ENCODE measurements at places on chromosomes 16 and 17.

DNA sequence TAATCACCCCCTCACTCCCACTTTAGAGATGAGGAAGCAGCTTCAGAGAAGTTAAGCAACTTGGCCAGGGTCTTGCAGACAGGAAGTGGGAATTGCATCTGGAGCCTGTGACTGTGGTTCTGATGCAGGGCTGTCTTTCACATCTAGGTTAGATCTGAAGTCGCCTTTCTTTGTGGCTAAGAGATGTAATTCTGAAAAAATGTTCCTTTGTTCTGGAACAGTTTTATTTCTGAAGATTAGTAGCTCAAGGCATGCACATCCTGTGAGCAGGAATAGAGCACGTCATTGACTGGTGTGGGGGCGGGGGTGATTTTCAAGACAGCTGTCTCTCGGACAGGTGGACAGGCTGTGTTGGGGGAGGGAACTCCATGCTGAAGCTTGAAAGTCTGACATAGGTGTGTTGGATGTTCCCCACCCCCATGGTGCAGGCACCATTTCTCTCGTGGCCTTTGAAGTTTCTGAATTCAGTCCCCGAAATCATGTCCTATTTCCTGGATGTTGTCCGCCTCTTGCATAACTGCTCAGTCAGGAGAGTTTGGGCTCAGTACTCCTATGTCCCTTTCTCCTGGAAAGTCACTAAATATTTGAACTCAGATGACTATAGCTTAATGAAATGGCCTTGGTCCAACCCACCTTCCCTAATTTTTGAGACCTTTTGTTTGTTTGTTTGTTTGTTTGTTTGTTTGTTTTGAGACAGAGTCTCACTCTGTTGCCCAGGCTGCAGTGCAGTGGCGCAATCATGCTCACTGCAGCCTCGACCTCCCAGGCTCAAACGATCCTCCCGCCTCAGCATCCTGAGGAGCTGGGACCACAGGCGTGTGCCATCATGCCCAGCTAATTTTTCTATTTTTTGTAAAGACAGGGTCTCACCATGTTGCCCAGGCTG is 21.0 kb upstream of the HERPUD1 start:
- peak; percentile 73 for DNase-seq

DNA sequence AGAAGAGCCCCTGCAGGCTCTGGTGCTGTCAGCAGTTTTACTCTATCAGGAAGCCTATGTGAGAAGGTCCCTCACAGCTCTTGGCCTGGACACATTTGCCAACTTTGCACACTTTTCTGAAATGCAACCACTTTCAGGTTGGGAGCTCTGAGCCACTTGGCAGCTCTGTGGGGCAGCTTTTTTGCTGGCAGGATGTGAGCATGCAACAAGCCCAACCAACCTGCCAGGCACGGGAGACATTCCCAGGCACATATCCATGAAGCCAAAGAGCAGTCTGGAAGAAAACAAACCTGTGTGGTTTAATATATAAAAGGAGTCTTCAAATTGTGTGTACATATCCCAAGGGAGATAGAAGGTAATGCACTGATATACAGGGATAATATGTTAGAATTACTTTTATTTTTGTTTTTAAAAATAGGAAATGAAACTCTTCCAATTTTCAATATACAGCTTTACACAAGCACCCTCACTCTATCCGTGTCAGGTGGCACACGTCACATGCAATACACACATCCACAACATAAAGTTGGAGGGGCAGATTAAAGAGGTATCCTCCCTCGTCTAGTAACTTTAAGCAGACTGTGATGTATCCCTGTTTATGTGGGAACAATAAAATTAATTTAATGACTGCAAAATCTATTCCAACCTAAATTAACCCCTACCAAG is 57.4 kb upstream of the COX10 start:
- no peak for DNase-seq

DNA sequence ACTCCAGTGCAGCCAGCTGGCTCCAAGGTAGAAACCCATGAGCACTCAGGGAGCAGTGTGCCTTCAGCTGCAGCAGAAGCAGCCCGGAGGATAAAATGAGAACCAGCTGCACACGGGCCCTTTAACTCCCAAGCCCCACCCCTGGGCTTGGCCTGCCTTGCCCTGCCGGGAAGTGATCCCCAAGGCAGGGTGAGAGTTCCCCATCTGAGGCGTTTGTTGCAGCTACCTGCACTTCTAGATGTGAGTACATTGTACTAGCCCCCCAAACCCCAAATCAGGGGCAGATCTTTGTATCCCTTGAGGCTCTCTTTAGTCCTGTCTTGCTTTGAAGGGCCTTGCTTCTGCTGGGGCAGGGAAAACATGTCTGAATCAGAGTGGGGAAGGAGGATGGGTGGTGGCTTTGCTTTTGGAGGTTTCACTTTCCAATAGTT is at the start of gene MVP:
Gene MVP (plus strand): TSS at position 192 of the 431 bp plus-strand sequence. CDS start 10,088 bp downstream, outside the sequence.
- no peak for DNase-seq

DNA sequence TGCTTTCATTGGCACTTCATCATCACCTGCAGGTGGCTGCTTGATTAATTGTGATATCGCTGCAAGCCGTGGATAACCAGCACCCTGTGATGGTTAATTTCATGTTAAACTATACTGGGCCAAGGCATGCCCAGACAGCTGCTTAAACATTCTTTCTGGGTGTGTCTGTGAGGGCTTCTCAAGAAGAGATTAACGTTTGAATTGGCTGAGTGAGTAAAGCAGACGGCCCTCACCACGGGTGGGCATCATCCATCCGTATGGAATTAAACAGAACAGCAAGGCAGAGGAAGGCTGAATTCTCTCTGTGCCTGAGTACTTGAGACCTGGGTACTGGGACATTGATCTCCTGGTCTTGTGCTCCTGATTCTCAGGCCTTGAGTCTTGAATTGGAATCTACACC is 7.1 kb upstream of the ZNF213 start:
- DNase-seq, result no peak

DNA sequence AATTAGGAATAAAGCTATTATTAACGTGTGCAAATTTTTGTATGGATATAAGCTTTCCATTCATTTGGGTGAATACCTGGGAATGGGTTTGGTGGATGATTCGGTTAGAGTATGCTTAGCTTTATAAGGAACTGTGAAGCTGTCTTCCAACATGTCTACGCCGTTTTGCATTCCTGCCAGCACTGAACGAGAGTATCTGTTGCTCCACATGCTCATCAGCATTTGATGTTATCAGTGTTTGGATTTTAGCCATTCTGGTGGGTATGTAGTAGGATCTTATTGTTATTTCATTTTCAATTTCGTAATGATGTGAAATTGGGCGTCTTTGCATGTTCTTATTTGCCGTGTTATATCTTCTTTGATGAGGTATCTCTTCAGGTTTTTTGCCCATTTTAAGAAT is 168.0 kb downstream of the RPTOR start:
- no peak for DNase-seq

DNA sequence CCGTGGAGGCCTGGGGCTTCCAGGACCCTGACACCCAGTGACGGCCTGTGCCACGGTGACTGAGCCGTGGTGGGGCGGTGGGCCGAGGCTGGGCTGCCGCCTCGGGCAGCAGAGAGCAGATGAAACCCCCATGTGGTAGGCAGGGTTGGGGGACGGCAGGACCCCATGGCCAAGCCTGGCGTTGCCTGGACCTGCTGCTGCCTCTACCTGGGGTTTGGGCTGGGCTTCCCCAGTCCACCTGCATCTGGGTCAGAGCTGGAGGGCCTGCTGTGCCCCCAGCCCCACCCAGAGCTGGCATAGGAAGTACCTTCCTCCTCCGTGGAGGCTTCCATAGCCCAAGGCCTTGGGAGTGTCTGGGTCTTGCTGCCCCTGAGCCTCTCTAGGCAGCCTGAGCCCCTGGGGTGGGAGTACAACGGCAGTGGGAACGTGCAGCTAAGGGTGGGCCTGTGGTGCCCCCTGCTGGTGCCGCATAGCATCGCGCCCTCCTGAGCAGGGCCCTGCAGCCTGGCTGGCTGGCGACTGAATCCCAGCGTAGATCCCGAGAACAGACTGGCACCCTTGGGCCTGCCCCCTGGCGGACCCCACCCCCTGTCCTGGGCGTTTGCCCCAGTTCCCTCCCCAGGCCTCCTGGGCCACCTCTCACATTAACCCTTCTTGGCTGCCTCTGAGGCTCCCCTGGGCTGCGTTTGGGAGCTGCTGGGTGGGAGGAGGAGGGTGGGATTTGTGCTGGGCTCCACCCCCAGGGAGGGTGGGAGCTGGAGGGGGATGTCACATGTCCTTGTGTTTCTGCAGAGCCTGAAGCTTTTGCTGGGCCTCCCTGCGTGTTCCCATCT is 12.6 kb upstream of the ATP6V0C start:
- peak; percentile 24 for DNase-seq
